Activated CD8-positive, alpha-beta memory T cell treated with anti-CD3 and anti-CD28 coated beads for 4 hours (primary cell): ENCODE measurements at places on chromosomes 1 and 21.

DNA sequence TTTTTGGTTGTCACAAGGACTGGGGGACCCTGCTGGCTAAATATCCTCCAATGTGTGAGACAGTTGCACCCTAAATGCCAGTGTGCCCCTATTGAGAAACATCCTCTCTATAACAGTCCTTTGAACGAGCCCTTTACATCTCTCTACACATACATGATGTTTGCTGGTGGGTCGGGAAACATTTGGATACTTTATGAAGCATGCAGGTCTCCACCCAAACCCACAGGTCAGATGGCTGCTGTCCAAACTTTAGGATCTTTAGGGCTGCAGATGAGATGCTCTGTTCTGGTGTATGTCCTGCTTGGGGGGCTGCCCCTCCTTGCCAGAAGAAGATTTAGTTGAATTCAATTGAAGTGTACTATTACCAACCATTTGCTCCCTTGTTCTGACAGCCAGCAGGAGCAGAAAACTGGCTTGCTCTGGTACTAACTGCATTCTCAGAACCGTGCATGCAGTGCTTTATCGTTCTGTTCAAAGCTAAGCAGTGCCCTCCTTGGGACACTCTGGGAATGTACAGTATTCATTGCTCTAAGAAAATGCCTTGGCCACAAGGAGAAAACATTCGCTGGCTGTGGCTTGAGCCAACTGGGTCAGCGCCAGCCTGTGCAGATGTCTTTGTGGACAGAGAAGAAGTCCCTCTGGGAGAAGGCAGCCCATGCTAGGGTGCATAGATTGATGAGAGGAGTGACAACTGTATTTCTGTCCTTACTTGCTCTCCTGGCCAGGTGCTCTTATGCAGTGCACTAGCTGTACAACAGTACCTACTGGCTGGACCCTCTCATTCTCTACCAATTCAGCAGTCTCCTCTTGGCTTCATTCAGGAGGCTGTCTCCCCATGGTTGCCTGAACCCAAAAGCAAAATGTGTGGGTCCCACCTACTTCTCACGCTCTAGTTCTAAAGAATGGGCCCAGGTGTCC lies 61.4 kb upstream of the DIRAS3 start:
- DNase-seq: no peak

DNA sequence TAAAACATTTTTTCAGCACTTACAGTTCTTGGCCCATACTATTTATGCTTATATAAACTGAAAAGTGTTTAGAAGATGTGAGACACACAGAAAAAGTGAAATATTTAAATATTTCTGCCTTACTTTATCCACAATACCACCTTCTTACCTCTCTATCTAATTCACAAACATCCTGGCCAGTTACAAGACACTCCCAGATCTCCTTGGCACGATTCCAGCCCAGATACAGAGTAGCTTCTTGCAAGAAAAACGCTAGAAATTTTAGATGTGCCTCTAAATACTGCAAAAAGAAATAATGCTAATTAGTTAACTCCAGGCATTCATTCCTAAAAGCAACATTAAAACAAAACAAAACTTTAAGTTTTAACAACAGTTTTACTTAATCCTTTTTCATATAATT lies 68.4 kb downstream of the USP24 start:
- DNase-seq: no peak

GRCh38 chr1:62194651-62195544 lies at the start of gene L1TD1:
TSS of gene L1TD1 (plus strand) at chr1:62194849. CDS start at chr1:62206629, 11,780 bp downstream.
- DNase-seq: no peak

- no peak for DNase-seq
Measured at GRCh38 chr21:14383596-14384180, 742 bp upstream of the HSPA13 start.

GRCh38 chr1:163673759-163674151 lies 352.0 kb downstream of the NUF2 start:
- no peak for DNase-seq

DNA sequence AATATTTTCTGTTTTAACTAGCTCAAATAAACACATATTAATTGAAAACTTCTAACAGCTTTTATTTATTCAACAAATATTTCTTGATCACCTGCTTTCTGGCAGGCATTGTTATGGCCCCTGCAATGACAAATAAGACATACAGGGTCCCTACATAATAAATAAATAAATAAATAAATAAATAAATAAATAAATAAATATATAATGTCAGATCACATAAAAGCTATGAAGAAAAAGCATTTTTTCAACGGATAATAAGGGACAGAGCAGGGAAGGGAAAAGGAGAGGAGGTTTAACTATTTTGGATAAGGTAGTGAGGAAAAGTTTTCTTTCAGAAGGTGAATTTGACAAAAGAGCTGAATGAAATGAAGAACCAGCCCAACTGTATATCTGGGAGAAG lies 115.0 kb downstream of the MAGI3 start:
- DNase-seq: no peak

DNA sequence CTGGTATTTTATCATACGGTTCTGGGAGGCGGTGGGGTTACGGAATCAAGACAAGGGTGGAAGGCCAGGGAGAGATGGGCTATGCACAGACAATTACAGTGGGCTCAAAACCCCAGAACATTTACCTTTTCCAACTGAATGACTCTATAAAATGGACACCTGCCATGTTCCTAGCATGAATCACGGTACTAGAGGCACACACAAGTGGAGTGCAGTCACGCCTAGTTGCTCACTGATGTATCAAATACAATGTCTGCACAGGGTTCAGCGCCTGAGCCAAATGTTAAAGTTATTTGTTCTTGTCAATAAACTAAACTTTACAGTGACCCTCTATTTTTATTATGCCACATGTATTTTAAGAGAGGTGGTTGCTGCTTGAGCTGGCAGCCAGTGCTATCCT lies 121.4 kb downstream of the ATG4C start:
- DNase-seq: no peak

DNA sequence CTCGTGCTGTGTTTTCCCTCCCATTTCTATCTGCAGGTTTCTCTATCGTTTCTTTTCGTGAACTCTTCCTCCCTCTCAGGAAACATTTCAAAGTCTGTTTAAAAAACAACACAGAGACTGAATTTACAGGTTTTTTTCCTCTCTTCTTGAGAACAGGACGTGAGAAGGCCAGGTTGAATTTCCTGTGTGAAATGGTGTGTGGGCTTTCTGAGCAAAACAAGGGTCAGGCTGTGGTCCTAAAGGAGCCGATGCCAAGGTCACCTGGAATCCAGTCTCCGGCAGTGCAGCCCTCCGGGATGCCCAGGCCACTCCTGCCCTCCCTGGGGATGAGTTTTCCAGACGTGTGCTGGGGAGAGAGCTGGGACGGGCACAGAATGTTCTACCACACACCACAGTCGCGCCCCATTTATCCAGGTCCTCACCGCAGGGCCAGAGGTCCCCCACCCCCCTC lies 62.7 kb upstream of the RUNX3 start:
- DNase-seq: no peak

DNA sequence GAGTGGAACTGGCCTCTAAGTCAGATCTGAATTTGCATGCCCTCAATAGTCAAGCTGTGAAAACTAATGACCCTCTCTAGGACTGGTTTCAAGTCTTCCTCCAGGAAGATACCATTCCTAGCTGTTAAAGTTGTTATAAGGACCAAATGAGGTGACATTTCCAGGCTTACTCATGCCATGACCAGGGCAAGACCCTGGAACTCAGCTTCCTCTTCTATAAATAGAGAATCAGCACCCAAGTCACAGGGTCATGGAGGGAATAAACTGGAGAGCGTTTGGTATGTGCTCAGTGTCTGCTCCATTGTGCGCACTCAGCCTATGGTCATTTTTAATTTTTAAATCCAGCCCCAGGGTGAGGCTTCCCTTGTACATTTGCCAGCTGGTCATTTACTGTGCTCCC lies 2.5 kb downstream of the S100A9 start:
- no peak for DNase-seq

GRCh38 chr1:94873520-94874351 lies 53.2 kb downstream of the CNN3 start:
- no peak for DNase-seq

GRCh38 chr1:7922301-7922700 lies 18.3 kb downstream of the TNFRSF9 start:
- DNase-seq: no peak

DNA sequence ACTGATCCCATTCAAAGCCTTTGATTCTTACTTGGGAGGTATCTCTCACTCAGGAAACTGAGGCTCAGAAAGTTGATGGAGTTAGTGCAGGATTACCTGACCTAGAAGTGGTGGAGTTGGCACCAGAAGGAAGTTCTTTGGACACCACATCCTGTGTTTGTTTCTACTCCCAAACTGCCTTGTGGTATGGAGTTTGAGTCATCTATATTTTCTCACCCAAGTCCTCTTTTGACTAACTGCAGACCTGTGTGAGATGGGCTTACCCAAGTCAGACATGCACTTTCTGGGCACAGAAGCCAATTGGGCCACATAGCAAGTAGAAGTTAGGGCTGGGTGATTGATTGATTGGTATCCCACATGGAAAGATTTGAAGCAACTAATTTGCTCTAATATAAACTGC lies 36.1 kb downstream of the FGGY start:
- no peak for DNase-seq

DNA sequence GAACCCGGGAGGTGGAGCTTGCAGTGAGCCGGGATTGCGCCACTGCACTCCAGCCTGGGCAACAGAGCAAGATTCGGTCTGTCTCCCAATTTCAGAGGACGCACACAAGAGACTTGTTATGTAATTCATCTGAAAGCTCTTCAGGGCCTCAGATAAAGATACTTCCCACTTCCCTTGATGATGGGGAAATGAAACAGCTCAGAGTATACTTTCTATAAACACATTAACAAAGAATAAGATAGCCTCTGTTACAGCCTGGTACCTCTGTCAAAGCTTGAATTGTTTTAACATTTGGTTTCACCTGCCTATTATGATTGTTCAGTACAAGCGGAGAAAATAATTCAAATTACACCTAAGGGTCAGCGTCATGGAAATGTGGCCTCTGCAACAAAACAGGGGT lies 622.9 kb upstream of the ADGRL4 start:
- DNase-seq: no peak

DNA sequence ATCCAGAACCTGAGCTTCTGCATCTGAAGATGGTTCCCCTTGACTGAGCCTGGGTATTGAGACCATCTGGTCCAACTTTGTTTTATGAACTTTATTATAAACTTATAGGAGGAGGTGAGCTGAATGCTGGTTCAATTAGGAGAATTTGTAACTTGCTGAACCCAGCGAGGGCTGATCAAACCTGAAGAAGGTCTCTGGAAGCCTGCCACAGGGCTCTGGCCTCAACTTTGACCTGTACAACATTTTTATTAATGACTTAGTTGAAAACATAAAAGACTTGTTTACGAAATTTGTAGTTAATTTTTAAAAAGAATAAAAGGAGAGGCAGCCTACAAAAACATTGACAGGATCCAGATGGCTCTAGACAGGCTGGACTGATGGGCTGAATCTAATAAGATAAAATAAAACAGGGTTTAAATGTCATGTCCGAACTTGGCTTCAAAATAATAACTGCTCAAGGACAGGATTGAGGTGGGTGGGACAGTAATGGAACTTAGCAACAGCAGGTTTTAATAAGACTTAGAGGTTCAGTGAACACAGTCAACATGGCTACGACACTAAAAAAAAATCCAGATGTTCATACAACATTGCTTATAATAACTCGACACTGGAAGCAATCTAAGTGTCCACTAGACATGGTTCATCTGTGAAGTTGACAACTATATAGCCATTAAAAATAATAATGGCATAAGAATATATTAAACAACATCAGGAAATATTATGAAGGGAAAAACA lies 53.4 kb upstream of the GJB5 start:
- no peak for DNase-seq

GRCh38 chr1:67514300-67514699 lies 84.1 kb upstream of the SERBP1 start:
- DNase-seq: no peak
